ENCODE measurements at places on chromosomes 3 and 15.

- DNase-seq = no peak
These were observed 69.9 kb upstream of the TNFSF10 start for GRCh38 chr3:172592898-172593669.

GRCh38 chr3:44969154-44969827 is 6.7 kb downstream of the ZDHHC3 start:
- no peak for DNase-seq

- no peak for DNase-seq
These were observed 58.2 kb upstream of the FLNB start for GRCh38 chr3:57949785-57950615.

- DNase-seq = no peak
These were observed 264.2 kb upstream of the ROPN1 start for GRCh38 chr3:124256156-124256555.

GRCh38 chr3:160665784-160666526 is 11.0 kb upstream of the ARL14 start:
- peak; percentile 79 for DNase-seq

- DNase-seq = peak; percentile 79
These were observed 89.3 kb upstream of the C2CD4B start for GRCh38 chr15:62254137-62254934.

DNA sequence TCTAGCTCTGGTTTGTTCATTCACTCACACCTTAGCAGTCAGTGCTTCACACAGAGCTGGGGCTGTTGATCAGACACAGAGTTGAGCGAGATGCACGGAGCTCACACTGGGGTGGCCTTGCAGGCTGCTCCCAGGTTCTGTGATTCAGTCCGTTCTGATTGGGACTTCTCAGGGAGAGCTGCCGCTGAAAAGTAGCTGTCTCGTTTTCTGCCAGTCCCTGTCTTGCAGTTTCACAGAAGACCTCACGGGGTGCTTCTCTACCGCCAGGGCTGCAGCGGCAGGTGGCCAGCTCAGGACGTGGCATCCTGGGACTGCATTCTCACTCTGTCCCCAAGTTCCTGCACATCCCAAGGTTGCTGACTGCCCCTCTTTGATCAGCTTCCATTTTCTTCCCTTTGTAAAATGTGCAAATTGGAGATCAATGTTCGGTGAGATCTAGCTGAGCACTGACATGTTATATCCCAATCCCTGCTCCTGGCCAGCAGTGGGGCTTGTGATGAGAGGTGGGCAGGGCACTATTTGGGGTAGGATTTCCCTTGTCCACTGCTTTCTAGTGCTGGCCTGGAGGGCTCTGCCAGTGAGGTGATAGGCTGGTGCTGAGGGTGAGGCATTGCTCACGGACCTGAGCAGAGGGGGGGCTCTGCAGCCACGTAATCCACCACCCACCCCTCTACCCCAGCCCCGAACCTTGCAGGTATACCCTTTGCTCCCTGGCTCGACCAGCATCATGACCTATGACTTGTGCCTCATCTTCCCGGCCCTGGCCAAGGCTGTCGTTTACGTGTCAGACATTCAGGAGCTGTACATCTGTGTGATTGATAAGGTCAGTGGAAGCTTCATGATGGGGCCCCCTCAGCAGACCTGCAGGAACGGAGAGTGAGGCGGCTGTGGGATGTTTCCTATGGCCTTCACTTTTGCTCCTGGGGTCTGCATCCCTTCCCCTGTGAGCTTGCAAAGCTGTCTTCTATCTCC is 5.3 kb upstream of the TXNRD3 start:
- no peak for DNase-seq

GRCh38 chr15:35256551-35256950 is 171.5 kb upstream of the NANOGP8 start:
- DNase-seq = no peak

GRCh38 chr15:61923173-61923572 is 137.1 kb downstream of the VPS13C start:
- DNase-seq = no peak

DNA sequence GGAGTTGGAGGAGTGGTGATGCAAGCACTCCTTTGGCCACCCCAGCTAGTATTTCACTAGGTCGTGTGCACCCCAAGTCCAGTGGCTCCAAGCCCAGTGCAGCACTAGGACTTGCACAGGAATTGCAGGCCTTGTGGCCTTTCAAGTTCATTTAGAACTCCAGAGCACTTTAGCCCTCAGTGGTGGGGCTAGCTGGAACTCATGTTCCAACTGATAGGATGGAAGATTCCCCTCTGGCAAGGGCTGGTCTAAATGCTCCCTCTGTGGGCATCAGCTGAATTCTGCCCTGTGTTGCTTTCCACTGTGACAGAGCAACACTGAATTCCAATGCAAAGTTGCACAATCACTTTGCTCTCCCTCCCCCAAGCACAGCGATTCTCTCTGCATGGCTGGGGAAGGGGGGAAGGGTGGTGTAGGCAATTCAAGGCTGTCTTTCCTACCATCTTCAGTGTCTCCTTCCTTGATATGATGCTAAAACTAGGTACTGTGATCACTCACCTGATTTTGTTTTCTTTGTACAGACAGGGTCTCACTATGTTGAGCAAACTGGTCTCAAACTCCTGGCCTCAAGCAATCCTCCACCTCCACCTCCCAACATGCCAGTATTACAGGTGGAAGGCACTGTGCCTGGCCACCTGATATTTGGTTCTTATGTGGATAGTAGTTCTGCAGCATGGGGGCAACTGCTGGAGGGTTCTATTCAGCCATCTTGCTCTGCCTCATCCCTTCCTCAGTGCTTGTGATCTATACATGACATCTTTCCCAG is 10.3 kb downstream of the USF3 start:
- DNase-seq = peak; percentile 10

GRCh38 chr3:116930786-116931185 is 221.2 kb downstream of the TUSC7 start:
- DNase-seq = peak; percentile 40

Measured in lung microvascular endothelial cell (primary cell).